KG1 (cell line): ENCODE measurements at places on chromosomes 3 and 15.

GRCh38 chr15:79994615-79995014, 23.6 kb upstream of the BCL2A1 start:
- DNase-seq = no peak

- DNase-seq = no peak
Observed at GRCh38 chr3:46059432-46059831, 32.1 kb upstream of the XCR1 start.

- no peak for DNase-seq
Observed at GRCh38 chr3:1971780-1972179, 126.9 kb upstream of the CNTN4 start.

DNA sequence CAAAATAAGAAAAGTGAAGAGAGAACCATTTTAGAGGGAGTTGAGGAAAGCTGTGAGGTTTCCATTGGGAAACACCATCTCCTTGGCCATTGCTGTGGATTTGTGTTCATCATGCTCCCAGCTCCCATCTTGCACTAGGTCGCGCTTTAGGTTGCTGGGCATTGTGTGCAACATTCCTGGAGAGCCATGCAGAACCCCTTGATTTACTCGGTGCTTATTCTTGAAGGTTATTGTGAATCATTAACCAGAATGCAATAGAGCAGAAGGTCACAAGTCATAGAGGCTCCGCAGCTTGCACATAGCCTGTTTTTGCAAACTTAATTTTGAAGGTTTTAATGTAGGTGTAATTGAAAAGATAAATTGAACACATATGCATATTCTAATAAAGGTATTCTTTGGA, 239.2 kb upstream of the IL12A start:
- DNase-seq = no peak

- no peak for DNase-seq
Observed at GRCh38 chr3:154022606-154023005, 98.6 kb upstream of the ARHGEF26 start.

- no peak for DNase-seq
Observed at GRCh38 chr3:99855900-99856299, 38.2 kb downstream of the CMSS1 start.

DNA sequence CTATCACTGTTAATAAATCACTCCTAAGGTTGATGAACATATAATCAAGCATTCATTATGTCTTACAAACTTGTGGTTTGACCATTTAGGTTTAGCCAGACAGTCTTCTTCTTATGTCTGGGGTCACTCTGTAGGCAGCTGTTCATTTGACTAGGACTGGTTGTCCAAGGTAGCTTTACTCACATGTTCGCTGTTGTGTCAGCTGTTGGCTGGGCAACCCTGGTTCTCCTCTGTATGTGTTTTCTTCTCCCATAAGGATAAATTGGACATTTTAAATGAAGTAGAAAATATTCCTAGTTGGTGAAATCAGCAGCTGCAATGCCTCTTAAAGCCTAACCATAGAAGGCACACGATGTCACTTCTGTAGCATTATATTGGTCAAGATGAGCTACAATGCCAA, 635.1 kb downstream of the EPHA3 start:
- DNase-seq = no peak

GRCh38 chr15:43941555-43941954, 114.8 kb downstream of the WDR76 start:
- no peak for DNase-seq

DNA sequence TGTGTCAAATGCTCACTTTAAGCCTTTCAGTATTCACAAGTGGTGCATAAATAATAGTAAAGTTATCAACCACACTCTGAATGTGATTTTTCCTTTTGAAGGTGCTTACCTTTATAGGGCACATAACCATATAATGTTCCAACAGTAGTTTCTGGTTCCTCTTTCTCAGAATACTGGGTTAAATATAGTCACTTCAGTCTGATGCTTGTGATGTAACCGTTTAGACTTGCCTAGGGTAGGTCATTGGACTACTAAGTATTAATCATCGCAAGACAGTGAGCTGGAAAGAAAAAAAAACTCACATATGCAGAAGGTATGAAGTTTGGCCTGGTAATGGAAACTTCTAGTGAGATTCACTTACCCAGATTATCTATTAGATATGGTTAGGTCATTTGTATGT, 1.9 kb downstream of the KBTBD8 start:
- DNase-seq = peak; percentile 38

GRCh38 chr3:96012939-96013338, 801.5 kb upstream of the EPHA6 start:
- DNase-seq = no peak

- no peak for DNase-seq
Observed at GRCh38 chr15:81303244-81304225, 20.4 kb downstream of the STARD5 start.

- peak; percentile 58 for DNase-seq
Observed at GRCh38 chr3:37556789-37557301, 304.8 kb upstream of the CTDSPL start.

DNA sequence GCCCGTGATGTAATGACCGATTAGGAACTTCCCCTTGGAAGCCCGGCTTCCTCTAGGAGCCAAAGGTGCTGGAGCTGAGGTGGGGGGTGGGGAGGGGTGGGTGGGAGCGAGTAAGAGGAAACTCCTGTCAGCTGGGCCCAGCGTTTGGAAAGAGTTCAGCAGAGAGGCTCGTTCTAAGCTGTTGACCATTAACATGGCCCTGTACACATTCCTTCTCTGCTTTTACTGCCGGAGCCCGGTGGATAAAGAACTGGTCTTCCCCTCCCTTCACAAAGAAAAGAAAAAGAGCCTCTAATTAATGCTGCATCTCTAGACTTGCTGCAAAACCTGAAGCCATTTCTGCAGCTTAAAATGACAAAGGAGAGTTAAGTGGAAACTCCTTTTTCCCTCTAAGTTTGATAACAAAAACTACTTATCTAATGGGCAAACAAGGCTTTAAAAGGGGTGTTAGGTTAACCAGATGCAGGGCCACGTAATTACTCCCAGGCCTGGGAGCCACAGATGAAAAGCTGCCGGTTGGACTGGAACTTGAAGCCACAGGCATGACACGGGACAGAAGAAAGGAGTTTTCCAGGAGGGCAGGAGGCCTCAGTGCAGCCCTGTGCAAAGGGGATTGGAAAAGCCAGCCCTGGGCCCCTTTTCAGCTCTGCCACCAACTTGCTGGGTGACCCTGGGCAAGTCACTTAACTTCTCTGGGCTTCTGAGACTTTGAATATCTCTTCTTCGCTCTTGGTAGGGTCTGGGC, 71.3 kb downstream of the SMAD6 start:
- no peak for DNase-seq

- no peak for DNase-seq
Observed at GRCh38 chr15:77984446-77984861, 93.1 kb downstream of the TBC1D2B start.

GRCh38 chr3:135155228-135155627, 360.2 kb downstream of the EPHB1 start:
- DNase-seq = no peak

GRCh38 chr3:13479332-13479581, 849 bp upstream of the HDAC11 start:
- peak; percentile 23 for DNase-seq

GRCh38 chr15:57495554-57496165, 96.0 kb upstream of the MYZAP start:
- no peak for DNase-seq
